ENCODE measurements at places on chromosomes 6 and 20.

DNA sequence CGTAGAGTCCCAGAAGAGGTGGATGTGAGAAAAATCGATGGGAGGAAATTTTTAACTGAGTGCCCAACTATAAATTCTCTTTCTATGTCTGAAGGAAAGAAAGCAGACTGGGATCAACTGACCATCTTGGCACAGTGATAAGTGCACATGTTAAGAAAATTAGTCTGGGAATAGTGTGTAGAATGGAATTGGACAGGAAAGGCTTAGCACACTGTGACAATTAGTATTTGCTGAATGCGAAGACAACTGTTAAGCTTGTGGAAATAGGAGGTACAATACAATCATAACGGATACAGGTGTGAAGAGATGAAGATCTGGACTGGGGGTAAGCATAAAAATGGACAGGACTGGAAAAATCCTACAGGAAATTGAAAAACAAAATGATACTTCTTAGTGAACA is 114.3 kb downstream of the FAM50B start:
- DNase-seq, result no peak

- no peak for DNase-seq
These were observed 73.1 kb upstream of the PLCB4 start for GRCh38 chr20:8995761-8996160.

GRCh38 chr6:17450832-17451231 is 57.4 kb downstream of the CAP2 start:
- DNase-seq, result no peak

- no peak for DNase-seq
These were observed 220.3 kb upstream of the LRFN2 start for GRCh38 chr6:40807484-40807883.

DNA sequence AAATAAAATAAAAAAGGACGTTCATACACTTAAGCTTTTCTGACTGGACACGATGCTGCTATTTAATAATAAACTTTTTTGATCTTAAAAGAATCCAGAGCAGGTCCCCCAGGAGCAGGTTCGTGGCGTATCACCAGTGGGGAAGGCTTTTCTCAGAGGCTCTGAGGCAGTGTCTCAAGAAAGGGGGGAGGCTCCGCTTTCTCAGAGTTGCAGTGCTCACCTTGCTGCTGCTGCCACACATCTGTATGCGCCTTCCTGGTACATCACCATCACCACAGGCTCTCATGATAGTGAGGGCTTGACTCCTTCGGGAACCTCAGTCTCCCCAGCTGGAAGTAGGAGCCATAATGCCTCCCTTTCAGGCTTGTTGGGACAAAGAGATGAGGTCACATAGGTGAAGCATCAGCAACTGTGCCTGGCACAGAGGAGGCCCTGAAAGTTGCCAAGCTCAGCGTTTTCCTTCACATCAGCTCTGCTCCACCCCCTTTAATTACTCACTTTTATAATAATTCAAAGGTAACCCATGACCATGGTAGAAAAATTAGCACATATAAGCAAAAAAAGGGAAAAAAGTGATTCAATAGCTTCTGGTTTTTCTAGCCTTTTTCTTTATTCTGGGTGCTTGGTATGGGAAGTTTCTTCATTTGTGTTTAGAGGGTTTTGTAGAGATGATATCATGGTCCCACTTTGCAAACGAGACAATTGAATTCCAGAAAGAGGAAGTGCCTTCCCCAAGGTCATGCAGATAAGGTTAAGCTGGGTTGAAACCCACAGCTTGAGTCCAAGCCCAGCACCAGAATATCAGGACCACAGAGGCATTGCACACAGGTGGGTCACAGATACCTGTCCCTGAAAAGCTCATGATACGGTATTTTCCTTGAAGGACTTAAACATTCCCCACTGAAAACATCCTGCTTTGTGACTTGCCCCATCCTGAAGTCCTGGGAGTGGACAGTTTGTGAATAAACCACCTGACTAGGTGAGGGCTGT is 24.5 kb downstream of the SRSF3 start:
- DNase-seq, result no peak

- no peak for DNase-seq
These were observed 47.7 kb upstream of the DACT2 start for GRCh38 chr6:168367285-168367751.

DNA sequence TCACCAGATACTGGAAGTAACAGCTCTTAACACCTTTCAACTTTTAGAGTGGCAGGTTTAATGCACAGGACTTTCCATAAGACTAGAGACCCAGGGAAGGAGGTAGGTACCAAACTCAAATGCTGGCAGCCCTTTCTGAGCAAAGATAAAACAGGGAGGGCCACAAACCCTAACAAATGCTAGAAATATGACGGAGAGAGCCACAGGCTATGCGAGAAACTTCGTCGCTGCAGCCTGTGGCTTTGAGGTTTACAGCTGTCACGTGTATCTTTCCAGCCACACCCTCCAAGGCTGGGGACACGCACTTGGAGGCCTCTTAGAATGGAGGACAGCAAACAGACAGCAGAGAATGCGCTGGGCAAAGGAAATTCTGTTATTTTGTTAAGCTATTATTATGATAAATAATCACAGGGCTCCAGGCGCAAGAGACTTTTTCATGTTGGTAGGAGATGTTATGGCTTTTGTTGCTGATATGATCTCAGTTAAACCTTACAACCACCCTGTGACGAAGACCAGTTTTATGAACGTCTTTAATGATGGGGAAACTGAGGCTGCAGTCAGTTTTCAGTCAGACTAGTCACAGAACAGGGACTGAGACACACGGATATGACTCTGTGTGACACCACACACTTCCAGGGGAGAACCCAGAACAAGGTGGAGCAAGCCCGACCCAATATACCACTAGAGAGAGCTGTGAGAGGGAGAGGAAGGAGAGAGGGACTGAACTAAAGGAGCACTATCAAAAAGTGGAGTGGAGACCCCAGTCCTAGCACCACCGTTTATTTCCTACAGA is 2.0 kb downstream of the TRAM2 start:
- no peak for DNase-seq

DNA sequence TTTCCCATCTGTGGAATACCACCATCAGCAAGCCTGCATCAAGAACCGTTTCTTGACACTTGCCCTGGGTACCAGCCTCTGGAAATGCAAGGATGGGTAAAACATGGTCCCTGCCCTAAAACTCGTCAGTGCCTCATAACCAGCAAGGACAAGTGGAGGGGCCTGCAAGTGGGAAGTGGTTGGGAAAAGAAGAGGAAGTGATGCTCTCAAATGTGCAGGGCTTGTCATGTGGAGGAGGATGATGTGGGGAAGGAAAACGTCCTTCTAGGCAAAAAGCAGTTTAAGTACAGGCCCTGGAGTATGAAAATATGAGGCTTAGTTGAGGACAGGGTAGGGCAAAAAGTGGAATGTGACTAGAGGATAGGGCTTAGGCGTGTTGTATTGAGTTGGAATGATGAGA is 19.0 kb downstream of the RREB1 start:
- no peak for DNase-seq

DNA sequence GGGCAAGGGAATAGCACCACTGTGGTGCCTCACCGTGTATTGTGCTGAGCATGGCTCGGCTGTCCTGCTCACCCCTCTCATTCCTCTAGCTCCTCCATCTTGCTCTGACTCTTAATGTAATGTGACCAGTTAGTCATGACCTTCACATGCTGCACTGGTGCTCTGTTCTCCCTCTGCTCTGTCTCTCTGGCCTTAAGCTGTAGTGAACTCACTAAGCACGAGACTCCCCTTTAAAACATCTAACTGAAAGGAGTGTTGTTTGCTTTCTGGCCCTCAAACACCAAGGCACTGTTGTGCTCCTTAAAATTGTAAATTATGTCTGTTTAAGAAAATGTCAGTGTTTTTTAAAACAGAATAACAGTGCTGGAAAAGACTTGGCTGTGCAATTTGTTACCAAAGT is 140.4 kb downstream of the HDGFL1 start:
- no peak for DNase-seq
